ENCODE measurements at places on chromosomes 11 and 22. TPM values are rescaled to one million over a fixed set of nuclear protein-coding genes. Genes with fewer than 3 reads are reported as not detected.

- DNase-seq: no peak
Measured at GRCh38 chr11:45606514-45607281, 58.7 kb downstream of the CHST1 start.

- DNase-seq: no peak
Measured at GRCh38 chr11:72497731-72498130, 63.4 kb upstream of the CLPB start.

DNA sequence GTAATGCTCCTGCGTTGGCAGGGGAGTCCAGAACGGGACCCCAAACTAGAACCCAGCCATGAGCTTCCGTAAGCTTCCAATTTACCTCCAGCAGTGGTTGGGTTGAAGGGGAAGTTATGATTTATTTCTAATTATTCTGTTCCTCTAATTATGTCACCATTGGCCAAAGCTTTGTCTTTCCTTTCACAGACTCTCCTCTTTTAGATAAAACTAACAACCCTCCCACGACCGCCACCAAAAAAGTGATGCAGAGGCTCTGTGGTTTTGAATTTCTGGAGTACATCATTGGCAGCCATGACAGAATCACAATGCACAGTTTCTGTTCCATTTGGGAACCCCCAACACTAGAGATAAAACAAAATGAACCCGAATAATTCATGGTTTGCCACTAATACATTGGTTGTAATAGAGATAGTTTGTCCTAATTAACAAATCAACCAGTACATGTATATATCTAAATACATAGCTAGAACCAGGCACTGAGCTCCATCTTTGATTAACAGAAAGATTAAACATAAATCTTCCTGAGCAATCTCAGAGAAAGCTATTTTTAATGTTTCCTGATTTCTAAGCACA, 64.3 kb downstream of the ETS1 start:
- DNase-seq: no peak

- DNase-seq: peak; percentile 25
Measured at GRCh38 chr11:82718307-82718706, 15.4 kb downstream of the FAM181B start.

GRCh38 chr11:127818625-127819024, 768.7 kb downstream of the ETS1 start:
- no peak for DNase-seq

DNA sequence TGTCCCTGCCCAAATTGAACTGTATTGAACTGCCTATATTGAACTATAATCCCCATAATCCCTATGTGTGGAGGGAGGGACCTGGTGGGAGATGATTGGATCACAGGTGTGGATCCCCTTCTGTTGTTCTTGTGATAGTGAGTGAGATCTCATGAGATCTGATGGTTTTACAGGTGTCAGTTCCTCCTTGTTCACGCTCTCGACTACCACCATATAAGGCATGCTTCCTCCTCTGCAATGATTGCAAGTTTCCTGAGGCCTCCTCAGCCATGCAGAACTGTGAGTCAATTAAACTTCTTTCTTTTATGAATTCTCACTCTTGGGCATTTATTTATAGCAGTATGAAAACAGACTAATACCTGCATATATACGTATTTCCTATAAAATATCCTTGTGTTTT, 206.5 kb upstream of the PDGFD start:
- no peak for DNase-seq

- DNase-seq: no peak
Measured at GRCh38 chr11:118790357-118791110, 430 bp downstream of the DDX6 start.

DNA sequence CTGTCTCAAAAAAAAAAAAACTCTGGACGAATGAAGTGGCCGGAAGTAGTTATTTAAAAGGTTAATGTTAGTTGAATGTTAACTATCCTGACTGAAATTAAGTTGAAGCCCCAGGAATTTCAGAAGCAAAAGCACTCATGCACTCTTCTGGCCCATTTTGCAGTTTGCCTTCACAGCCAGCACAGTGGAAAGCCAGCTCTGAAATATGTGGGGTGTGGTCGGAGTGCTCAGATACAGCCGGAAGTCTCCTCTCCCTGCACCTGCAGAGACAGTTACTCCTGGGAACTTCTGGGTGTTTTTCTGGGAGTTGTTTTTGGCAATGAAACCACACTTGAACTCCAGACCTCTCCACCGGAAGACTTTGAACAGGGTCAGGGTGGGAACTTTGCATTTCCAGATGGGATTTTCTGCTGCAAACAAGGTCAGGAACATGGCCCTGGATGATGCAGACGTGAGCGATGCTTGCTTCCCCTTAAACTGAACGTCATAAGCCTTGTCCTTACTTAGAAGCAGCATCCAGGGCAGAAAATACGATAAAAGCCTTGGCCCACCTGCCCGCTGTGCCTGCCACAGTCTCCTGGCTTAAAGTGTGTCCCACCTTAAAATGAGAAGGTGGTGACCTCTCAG, 21.5 kb upstream of the CABP2 start:
- no peak for DNase-seq

DNA sequence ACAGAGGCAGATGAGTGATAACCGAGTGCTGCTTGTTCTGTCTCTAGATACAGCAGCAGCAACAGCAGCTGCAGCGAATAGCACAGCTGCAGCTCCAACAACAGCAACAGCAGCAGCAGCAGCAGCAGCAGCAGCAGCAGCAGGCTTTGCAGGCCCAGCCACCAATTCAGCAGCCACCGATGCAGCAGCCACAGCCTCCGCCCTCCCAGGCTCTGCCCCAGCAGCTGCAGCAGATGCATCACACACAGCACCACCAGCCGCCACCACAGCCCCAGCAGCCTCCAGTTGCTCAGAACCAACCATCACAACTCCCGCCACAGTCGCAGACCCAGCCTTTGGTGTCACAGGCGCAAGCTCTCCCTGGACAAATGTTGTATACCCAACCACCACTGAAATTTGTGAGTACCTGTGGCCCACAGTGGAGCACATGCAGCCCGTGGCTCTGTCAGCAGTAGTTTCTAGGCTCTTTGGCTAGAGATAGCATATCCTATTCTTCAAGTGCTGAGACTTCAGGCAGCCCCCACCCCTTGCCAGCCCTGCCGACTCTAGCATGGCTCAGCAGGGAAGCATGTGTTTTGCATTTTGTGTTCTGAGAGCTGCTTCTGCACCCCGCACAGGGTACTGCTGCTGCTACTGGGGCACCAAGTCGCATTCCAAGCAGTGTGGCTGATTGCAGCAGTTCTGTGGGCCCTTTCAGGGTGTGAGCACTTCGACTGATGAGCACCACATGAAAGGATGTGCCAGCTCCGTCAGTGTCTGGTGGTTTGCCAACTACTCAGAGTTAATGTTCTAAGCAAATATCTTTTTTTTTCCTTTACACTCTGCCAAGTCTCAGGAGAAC, 59.2 kb downstream of the MED15 start:
- DNase-seq: no peak

DNA sequence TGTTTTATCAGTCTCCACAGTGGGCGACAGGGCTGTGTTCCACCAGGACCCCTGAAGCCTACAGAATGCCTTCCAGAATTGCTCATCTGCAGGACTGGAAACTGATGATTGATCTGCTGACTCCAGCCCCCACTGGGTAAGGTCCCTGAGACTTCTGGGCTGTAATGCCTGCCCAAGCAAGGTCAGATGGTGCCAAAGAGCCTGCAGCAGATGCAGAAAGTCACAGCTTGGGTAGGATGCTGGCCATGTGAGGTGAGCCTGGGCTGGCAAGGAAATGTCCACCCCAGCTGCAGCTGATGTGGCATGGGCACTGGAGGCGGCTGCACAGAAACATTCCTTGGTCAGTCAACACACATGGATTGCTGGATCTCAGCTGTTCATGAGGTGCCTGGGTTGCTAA, 30.9 kb downstream of the LRRC32 start:
- DNase-seq: no peak

DNA sequence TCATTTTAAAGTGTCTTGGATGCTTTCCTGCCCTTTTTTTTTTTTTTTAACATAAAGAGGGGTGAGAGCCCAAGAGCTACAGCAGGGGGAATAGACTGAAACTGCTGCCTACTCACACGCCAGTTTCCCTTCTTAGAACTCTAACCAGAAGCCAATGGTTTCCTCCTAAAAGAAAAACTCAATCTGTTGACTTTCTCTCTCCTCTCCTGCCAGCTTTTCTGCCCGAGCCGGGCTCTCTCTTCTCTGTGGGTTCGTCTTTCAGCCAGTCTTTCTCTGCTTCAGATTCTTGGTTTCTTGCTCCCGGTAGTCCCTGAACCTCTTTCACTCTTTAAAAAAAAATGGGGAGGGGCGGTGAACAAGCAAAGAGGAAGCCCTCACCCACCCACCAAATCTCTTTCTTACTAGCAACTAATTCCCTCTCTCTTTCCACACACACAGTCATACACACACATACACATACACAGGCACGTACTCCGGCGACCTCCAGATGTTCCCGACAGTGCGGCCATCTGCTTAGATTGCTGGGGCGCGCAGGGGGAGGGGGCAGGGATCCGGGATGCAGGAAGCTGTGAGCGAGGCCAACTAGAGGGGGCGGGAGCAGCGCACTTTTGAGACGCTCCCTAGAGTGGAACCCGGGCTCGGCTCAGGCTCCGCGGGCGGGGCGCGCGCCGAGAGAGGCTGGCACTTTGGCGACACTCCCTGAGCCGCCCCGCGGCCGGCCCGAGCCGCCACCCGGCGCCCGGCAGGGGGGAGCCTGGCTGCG, 444 bp upstream of the TSKU start:
- DNase-seq: no peak

DNA sequence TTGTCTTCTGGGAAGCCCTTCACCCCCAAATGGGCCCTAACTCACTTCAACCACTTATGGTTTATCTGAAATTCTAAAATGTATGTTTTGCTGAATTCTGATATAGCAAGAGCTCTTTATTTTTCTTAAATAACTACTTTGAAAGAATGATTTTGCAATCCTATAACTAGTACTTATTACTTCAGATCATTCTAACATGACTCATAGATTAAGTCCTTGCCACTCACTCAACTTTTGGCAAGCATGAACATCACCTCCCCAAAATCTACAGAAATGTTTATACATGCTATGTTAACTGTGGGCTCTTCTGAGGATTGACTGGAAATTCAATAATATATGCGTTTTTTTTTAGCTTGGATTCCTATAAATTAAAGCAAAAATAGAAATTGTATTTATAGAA, 367.4 kb upstream of the FAT3 start:
- no peak for DNase-seq

GRCh38 chr22:37267135-37267587, 15.1 kb upstream of the CYTH4 start:
- no peak for DNase-seq

DNA sequence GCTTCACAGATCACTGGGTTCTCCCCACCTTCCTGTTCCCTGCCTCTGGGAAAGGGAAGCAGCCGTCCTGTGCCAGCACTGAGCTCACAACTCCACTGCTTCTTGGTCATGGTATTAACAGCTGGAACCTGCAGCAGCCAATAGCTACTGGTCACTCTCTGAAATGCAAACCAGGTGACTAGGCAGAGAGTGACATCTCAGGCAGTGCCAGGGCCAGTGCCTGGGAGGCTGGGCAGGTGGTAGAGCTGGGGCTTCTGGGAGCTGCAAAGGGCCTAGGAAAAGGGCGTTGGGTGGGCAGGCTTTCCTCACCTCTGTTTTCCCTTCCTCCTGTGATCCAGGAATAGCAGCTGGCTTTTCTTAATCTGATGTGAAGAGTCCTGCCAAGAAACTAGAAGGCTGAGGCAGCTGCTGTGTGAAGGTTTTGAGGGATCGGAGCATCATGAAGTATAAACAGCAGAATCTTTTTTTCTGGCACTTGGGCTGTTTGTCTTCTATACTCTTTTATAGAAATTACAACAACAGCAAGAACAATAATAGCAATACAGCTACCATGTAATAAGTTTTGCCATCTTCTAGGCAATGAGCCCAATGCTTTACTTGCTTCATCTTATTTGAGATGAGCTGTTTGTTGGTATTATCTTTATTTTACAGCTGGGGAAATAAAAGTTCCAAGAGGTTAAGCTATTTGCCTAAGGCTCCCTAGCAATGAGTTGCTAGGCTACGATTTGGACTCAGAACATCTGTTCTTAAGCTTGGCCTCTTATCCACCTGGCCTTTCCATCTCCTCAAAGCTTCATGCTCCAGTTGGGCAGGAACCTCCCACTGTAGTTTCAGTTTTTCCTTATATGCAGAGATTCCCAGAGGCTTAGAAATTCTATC, 22.0 kb upstream of the CD44 start:
- no peak for DNase-seq

DNA sequence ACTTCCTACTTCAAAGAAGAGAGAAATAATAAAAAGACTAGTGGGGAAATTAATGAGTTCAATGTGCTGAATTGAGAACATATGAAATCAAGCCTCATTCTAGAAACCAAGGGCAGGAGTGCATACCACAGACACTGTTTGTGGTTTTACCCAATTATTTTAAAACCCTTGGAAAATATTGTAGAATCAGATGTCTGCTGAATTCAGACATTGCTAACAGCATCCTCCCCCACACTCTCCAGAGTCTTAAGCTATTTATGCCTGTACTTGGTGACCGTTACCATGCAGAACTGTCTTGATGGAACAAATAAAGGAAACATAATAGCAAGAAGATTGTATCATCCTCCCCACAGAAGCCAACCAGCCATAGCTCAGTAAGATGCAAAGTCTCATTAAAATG, 850.1 kb downstream of the NTM start:
- DNase-seq: no peak

- DNase-seq: no peak
Measured at GRCh38 chr11:9285850-9286587, 20.9 kb upstream of the DENND5A start.

DNA sequence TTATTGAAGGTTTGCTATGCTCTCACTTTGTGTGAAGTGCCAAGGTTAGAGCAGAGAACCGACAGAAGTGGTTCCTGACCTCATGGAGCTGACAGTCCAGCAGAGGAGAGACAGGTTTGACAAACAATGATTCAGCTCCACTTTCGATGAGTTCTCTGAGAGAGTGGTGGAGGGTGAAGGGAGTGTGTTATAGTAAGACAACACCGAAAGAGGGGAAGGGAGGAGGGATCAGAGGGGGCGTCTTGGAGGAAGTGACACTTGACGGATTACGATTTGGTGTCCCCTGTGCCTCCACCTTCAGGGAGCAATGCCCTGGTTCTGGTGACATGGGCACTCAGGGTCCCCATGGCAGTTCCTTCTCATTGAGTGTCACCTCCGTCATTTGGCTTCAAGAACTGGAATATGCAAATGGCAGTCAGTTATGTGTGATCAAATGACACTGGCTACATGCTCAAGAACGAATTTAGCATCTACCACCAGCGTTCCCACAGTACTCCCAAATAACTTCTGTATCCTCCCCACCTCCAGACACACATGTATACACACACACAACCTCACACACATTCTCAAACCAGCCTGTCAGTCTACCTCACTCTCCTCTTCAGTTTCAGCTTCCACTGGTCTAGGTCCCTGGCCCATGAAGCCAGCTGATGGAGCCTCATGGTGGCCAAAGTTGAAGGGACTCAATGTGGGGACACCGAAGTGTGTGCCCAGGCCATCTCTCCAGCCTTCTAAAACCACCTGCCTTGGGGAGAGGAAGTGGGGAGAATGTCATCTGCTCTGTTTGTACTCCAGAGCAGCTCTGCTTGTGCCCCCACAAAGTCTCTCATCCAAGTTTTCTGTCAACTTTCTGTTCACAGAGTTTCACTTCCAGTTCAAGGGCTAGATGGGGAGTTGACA, 31.4 kb upstream of the NUP160 start:
- no peak for DNase-seq

GLYAT gene
- total RNA-seq: not detected

DEFB131B gene
- not detected for total RNA-seq

SLC25A18 gene
- total RNA-seq: 3.9 TPM

CENPM gene
- 39.8 TPM for total RNA-seq

CHADL gene
- 0.33 TPM for total RNA-seq

CATSPER1 gene
- 0.15 TPM for total RNA-seq

CASP4 gene
- total RNA-seq: 25.8 TPM

TMEM151A gene
- total RNA-seq: 11.0 TPM

BLID gene
- 0.41 TPM for total RNA-seq
